Spinal cord (tissue), 10 donors: ENCODE measurements at places on chromosomes 12 and 14. TPM values are rescaled to one million over a fixed set of nuclear protein-coding genes. Genes with fewer than 3 reads are reported as not detected.

Gene AVPR1A
- 10.5 TPM for total RNA-seq

Gene RND1
- total RNA-seq = 8.5 TPM

Gene KRT3
- 0.10 TPM for total RNA-seq

Gene GSG1
- total RNA-seq = 0.59 TPM

Gene TEX52
- total RNA-seq = not detected

Gene CRIP1
- total RNA-seq = 34.5 TPM

Gene SLC6A15
- total RNA-seq = 50.8 TPM

Gene GLIPR1
- 20.7 TPM for total RNA-seq

Gene PROX2
- not detected for total RNA-seq

Gene LRRK2
- 43.5 TPM for total RNA-seq

Gene KLRC1
- total RNA-seq = not detected

Gene LIN7A
- total RNA-seq = 12.0 TPM

Gene NRIP2
- 3.4 TPM for total RNA-seq

Gene ERBB3
- 73.9 TPM for total RNA-seq

Gene RNF212B
- total RNA-seq = not detected

Gene DBX2
- 13.0 TPM for total RNA-seq

Gene SSPN
- 27.2 TPM for total RNA-seq

Gene ESPL1
- 4.5 TPM for total RNA-seq

Gene CATSPERB
- total RNA-seq = 0.44 TPM

Gene SRGAP1
- 13.9 TPM for total RNA-seq

Gene TAS2R20
- 3.4 TPM for total RNA-seq

Gene FAM222A
- 5.2 TPM for total RNA-seq

Gene TULP3
- 23.9 TPM for total RNA-seq

Gene FGF6
- total RNA-seq = not detected

Gene DCN
- total RNA-seq = 643 TPM

Gene CLEC2B
- 13.7 TPM for total RNA-seq

Gene STXBP6
- 42.9 TPM for total RNA-seq

Gene ADCY6
- 39.9 TPM for total RNA-seq

Gene NTS
- total RNA-seq = 11.1 TPM

Gene SLCO1B1
- total RNA-seq = not detected

Gene BCL11B
- total RNA-seq = 10.2 TPM

Gene MRPS35
- 45.1 TPM for total RNA-seq

Gene TAS2R30
- total RNA-seq = 17.0 TPM

Gene PTCSC3
- not detected for total RNA-seq

Gene PMCH
- not detected for total RNA-seq

Gene TMEM121
- 11.8 TPM for total RNA-seq

Gene NR4A1
- 55.6 TPM for total RNA-seq

Gene DGKA
- 19.5 TPM for total RNA-seq
